NCI-H1417 (cell line): ENCODE measurements at places on chromosomes 5 and 9.

DNA sequence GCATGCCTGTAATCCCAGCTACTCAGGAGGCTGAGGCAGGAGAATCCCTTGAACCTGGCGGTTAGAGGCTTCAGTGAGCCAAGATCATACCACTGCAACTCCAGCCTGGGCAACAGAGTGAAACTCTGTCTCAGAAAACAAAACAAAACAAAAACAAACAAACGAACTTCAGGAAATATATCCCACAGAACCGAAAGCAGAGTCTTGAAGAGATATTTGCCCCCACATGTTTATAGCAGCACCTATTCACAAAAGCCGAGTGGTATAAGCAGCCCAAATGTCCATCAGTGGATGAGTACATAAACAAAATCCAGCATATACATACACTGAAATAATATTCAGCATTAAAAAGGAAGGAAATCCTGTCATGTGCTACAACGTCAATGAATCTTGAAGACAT lies 57.6 kb upstream of the GRIN3A start:
- no peak for DNase-seq

DNA sequence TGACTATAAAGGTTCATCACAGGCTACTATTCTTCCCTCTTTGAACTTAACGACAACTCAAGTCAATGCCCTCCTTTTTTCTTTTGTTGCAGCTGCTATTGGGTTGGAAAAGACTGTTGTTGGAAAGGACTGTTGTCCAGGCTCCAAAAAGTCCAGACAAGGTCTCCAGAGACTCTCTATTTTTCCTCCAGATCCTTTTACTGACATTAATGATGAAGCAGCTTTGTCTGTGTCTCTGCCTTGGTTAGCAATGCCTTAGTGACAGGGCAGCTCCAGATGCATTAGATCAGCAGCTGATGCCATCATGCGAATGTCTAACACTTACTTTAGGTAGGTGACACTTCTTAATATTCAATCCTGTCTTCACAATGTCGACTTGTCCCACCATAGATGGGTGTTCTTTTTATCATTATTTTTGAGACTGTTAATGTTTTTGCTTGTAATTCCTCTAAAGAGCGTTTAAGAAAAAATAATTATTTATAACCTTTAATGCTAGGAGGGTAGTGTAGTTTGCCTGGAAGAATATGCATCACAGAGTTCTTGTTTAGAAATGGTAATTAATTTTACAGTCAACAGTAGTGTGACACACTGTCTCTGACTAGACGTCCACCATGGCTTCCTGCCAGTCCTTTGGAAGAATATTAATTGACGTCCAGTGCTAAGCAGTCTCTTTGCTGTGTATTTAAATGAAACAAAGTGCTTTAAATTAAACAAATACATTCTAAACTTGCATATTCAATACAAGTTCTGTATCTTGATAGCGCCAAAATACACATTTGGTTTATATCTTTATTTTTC lies 492.2 kb downstream of the NR2F1-AS1 start:
- DNase-seq = no peak

GRCh38 chr9:116992865-116993264 lies 305.8 kb downstream of the TRIM32 start:
- DNase-seq = no peak

DNA sequence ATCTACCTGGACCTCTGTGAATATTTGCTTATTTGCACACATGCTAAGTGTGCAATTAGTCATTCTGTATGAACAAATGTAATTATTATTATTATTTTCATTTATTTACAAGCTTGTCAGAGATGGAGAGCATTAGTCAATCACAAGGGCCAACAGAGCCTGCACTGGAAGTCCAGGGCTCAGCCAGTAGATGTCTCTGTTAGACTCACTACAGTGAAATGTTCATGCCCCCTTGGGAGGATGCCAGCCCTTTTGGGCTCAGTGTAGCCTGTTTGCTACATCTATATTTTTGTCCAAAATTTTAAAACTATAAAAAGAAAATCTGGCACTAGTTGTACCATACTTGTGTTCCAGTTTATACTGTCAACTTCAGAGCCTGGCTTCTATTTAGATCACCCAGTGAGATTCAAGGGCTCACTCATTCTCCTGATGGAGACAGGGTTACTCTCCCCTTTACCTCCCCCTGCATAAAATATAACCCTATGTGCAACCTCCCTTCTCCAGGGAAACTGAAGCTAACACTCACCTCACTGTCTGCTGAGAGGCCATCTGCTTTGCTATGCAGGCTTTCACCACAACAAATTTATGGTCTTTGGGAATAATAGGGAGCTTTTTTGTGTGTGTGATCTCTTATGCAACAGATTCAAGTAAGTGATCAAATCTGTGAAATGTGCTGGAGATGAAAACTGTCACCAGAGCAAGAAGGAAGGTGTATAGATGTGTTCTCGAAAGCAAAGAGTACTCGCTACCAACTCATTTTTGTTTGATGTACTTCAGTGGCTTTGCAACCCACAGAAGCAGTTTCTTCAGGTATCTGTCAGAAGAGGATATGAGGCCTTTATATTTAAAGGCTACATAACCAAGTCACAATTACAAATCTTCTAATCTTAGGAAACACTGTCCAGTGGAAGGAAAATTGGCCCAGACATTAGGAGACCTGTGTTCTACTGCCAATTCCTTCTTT lies 99.9 kb upstream of the TLE4 start:
- peak; percentile 16 for DNase-seq

DNA sequence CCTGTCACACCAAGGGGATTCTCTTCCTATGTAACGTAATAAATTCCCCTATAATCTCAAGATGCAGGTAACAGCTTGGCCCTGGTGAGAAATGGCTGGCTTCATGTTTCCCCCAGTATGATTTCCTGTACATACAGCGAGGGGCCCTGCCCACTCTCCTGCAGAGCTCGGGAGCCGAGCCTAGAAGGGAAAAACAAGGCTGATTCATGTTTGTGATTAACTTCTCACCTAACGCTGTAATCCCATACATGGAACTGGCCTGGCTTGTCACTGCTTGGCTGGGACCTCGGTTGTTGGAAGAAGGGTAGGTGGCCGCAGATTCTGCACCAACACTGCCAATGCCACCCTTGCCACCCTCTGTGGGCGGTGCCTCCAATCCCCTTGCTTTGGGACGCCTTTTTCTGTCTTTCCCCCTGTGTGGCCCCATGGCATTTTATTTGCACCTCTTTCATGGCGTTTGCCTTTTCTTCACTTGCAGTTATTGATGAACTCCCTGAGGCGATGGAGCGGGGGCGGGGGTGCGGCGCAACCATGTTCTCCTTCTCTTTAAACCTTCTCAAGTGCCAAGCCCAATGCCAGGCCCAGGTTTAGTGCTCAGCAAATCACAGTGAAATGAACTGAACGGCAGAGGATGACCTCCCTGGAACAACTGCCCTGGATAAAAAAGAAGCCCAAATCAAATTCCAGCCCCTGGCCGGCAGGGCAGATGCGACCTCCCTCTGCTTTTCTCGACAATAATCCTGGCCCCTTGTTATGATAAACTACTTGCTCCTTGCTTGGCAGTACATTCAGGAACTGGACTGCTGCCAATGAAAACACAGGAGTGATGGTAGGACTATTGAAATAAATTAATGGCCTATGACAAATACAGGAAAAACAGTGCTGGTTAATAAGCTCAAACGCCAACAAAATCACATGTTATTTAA lies 108.1 kb downstream of the TMEM174 start:
- DNase-seq = peak; percentile 94

- no peak for DNase-seq
Measured at GRCh38 chr5:177025101-177025601, 2.7 kb downstream of the ZNF346 start.

- no peak for DNase-seq
Measured at GRCh38 chr9:114164191-114164794, 9.0 kb downstream of the COL27A1 start.

GRCh38 chr5:89493414-89493813 lies 610.4 kb upstream of the MEF2C start:
- DNase-seq = no peak

GRCh38 chr5:6905883-6906282 lies 192.7 kb downstream of the TENT4A start:
- DNase-seq = no peak

- no peak for DNase-seq
Measured at GRCh38 chr9:121962421-121962820, 130.7 kb downstream of the TTLL11 start.

- no peak for DNase-seq
Measured at GRCh38 chr9:137379761-137380161, 43.2 kb downstream of the EXD3 start.

DNA sequence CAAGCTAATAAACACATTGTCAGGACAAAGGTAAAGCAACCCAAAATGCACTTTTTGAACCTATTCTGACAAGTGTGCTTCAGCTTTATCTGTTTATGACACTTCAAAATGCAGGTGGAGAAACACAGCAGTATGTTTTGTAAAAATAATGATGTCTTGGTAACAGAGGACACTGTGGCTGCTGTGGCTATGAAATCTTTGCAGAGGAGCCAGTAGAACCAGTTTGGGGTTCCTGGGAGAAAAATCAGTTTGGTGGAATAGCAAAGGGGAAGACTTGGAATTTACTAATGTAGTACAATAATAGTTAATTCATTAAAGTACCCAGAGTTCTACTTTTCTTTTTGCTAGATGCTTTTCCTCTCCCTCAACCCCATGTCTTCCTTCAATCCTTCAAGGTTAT lies 40.6 kb downstream of the SIL1 start:
- no peak for DNase-seq

GRCh38 chr5:64486163-64486562 lies 19.7 kb upstream of the RGS7BP start:
- no peak for DNase-seq

GRCh38 chr5:139207297-139208000 lies 9.3 kb upstream of the SIL1 start:
- DNase-seq = peak; percentile 43

- DNase-seq = no peak
Measured at GRCh38 chr5:181088289-181088688, 42.7 kb downstream of the OR2V1 start.

GRCh38 chr5:173534031-173534430 lies 82.4 kb downstream of the BOD1 start:
- no peak for DNase-seq

DNA sequence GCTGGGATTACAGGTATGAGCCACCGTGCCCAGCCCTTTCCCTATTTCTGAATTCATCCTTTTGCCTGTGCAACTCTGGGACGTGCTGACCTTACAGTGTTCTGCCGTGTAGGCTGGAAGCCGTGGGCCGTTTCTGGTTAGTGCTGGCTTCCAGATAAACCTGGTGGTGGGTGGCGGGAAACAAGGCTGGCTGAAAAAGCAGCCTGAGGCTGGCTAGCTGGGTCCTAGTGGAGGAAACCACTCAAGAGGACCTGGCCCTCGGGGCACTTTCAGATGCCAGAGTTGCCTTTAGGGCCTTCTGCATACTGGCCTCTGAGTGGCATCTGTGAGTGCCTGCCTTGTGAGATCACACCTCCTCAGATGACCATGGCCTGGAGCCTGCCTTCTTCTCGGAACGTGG lies 26.9 kb downstream of the GALNT12 start:
- no peak for DNase-seq

GRCh38 chr5:141848744-141849414 lies 29.3 kb downstream of the PCDH1 start:
- peak; percentile 79 for DNase-seq

GRCh38 chr9:87184956-87185642 lies 237.8 kb upstream of the GAS1 start:
- DNase-seq = no peak

DNA sequence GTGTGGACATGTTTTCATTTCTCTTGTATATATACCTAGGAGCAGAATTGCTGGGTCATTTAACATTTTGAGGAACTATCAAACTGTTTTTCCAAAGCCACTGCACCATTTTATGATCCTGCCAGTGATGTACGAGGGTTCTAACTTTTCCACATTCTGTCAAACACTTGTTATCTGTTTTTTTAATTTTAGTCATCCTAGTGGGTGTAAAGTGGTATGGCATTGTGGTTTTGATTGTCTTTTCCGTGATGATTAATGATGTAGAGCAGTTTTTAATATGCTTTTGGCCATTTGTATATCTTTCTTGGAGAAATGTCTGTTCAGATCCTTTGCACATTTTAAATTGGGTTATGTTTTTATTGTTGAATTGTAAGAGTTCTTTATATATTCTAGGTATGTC lies 107.0 kb downstream of the MELK start:
- no peak for DNase-seq

GRCh38 chr5:7385681-7386080 lies 10.3 kb upstream of the ADCY2 start:
- DNase-seq = no peak
